Mammary epithelial cell (primary cell): ENCODE measurements at places on chromosomes 1 and 21. TPM values are rescaled to one million over a fixed set of nuclear protein-coding genes. Genes with fewer than 3 reads are reported as not detected.

GRCh38 chr1:68213843-68214242 lies 18.5 kb downstream of the WLS start:
- DNase-seq = peak; percentile 48

RASAL2 gene
- polyA plus RNA-seq = 34.0 TPM

TNFRSF1B gene
- polyA plus RNA-seq = 0.08 TPM

DNA sequence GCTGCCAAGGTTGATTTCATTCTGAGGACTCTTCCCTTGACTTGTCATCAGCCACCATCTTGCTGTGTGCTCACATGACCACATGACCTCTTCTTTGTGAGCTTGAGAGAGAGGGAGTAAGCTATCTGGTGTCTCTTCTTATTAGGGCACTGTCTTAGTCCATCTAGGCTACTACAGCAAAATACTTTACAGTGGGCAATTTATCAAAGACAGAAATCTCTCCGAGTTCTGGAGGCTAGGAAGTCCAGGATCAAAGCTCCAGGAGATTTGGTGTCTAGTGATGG lies 11.9 kb upstream of the RPS6KA1 start:
- no peak for DNase-seq

GRCh38 chr1:44354268-44354839 lies 703 bp downstream of the ERI3 start:
- DNase-seq = peak; percentile 19

GRCh38 chr1:67749844-67750690 lies 65.1 kb downstream of the GADD45A start:
- peak; percentile 98 for DNase-seq

DNA sequence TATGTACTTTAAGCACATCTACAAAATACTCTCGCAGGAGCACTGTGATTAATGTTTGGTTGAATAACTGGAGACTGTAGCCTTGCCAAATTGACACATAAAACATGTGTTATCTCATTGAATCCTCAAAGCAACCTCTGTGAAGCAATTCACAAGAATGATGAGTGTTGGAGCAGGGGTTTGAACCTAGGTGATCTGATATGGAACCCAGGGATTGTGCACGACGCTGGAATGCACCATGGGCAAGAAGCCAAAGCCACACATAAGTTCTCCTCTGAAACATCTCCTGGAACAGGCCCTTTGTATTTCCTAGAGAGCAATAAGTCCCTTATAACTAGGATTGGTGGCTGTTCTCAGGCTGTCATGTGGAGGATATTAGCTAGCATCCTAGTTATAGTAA lies 124.6 kb upstream of the IVNS1ABP start:
- peak; percentile 90 for DNase-seq

TMOD4 gene
- 0.23 TPM for polyA plus RNA-seq

FMOD gene
- not detected for polyA plus RNA-seq

PGLYRP4 gene
- 0.11 TPM for polyA plus RNA-seq

DNA sequence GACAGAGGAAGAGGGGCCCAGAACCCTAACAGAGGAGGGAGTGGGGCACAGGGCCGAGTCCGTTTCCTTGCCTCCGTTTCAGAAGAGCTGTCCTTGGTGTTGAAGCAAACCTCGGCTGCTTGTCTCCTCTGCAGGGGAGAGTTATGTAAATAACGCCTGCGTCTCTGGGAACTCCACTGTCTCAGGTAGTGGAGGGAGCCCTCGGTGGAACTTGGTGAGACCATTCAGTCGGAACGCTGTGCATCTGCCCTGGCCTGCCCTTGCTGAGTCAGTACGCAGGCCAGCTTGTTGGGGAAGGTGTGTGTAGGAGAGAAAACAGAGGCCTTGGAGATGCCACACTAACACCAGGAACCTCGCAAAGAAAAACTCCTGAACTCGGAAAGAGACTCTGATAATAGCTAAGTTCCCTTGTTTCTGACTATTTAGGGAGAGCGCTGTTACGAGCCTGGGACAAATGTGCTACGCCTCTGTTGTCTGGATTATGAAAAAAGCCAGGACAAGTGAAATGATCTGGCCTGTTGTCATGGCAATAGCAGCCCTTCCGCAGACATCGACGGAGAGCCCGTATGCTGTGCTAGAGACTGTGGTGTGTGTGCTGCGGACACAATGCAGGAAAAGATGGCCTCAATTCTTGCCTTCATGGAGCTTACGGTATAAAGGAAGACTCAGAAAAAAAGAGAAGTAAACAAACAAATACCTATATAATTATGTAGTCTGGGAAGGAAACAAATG lies 94.6 kb upstream of the AKT3 start:
- DNase-seq = peak; percentile 96

DNA sequence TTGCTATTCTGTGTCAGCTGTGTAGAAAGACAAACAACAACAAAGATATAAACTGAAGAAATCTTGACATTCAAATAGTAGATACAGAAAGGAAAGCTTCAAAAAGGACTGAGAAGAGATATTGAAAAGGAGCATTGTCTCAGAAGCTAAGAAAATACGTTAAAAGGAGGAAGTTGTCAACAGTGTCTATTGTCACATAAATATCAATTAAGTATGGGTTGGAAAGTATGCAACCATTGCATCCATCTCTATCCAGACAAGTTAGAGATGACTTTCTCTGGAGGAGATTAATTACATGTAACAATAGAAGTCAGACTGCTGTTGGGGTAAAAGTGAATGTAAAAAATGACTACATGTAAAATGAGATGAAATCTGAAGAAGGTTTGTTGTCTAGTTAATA lies 29.7 kb upstream of the BRINP3 start:
- no peak for DNase-seq

GRCh38 chr1:211331011-211331709 lies 4.5 kb downstream of the TRAF5 start:
- DNase-seq = peak; percentile 65

DNA sequence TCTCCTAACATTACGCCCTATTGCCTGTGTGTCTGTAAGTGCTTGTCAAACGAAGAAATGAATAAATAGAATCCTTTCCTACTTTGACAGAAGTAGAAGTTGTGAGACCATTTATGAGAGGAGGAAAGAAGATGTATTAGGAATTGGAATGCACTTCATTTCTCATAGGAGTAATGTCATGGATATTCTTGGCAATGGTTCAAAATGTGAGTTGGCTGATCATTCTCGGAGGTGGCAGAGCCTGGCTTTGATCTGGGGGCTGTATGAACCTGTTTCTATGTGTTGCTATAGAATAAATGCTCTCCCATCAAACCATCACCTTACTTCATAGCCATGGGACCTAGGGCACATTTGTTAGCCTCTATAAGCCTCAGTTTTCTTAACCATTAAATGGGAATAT lies 10.1 kb upstream of the SERBP1 start:
- DNase-seq = no peak

GRCh38 chr1:184048561-184049240 lies 2.8 kb upstream of the TSEN15 start:
- no peak for DNase-seq

- DNase-seq = no peak
Measured at GRCh38 chr1:173453982-173454381, 23.2 kb upstream of the PRDX6 start.

ANKRD35 gene
- polyA plus RNA-seq = 0.67 TPM

DNA sequence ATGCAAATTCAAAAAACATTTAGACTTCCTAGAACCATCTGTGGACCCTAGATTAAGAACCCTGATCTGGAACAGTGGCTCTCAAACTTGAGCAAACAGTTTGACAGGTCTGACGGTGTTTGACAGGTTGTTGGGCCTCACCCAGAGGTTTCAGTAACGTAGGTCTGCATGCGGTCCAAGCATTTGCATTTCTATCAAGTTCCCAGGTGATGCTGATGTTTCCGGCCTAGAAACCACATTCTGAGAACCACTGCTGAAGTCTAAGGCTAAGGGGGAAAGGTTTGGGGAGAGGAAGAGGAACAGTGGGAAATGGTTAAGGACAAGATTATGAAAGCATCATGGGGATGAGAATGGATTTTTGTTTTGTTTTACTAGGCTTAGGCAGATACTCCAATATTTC lies 48.6 kb downstream of the MDM4 start:
- DNase-seq = no peak

DNA sequence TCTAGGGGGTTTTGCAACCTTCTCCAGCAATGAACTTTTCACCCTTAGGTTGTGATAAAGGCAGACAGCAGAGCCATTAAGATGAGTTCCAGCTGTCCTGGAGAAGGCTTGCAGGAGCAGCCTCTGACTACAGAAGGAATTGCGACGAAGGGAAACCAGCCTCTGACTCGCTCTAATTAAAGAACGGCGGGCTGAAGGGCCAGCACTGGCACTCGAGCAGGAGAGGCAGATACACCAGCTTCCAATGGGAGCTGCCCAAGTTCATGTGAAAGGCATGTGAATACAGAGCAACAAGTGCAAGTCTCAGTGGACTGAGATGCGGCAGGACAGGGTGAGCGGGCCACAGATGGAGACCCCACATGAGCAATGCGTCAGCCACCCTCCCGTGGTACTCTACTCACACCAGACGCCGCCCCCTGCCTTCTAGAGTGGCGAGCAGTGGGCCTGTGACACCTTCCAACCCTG lies 15.7 kb downstream of the RCC2 start:
- DNase-seq = no peak

- no peak for DNase-seq
Measured at GRCh38 chr1:177007437-177008161, 156.9 kb downstream of the ASTN1 start.

DNA sequence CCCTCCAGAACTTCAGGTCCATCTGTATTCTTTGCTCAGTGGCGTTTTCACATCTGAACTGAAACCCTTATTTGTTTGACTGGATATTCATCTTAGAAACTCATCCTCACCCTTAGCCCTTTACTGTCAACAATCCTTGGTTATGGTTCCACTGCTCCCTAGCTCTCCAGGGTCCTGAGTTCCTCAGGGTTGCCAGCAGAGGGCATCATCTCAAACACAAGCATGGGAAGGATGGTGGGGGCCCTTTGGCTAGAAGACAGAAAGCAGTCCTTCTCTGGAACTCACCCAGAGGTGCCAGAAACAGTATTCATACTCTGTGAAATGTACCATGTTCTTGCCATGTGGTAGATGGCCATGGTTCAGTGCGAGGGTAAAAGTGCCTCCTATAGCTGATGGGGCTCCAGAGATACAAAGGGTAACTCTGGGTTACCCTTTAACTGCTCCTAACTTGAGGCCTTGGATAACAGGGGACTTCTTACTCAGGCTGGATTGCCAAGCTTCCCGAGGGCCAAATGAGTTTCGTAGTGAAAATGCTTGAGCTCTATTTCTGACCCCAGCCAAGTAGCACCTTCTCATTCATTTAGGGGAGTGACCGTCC lies 11.3 kb downstream of the NCSTN start:
- no peak for DNase-seq

TTC22 gene
- polyA plus RNA-seq = 7.0 TPM

- no peak for DNase-seq
Measured at GRCh38 chr21:37208056-37208721, 58.9 kb downstream of the VPS26C start.

DYNLT5 gene
- polyA plus RNA-seq = not detected

DNA sequence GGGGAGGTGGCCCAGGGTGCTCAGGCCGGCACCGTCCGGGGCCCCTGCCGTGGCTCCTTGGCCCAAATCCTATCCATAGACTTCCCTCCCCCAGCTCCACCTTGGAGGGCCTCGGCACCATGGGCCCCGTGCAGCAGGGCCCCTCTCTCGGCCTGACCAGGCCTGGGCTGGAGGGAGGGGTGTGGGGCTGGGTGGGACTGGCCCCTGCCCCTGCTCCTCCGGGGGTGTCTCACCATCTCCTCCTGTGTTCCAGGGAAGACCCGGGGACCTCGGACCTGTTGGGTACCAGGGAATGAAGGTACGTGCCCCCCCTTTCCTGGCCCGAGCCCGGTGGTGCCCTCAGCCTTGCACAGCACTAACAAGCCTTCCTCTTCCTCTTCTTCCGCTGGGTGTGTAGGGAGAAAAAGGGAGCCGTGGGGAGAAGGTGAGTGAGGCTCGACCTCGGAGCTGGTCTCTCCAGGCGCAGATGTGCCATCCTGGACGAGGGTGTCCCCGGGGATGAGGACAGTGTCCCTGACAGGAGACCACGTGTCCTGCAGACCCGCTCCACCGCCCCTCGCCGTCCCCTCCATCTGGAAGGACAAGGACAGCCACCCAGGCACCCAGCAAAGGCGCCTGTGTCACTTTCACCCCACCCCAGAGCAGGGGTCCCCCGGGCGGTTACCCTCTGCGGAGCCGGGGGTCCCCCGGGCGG lies 7.9 kb downstream of the COL6A1 start:
- no peak for DNase-seq

DNA sequence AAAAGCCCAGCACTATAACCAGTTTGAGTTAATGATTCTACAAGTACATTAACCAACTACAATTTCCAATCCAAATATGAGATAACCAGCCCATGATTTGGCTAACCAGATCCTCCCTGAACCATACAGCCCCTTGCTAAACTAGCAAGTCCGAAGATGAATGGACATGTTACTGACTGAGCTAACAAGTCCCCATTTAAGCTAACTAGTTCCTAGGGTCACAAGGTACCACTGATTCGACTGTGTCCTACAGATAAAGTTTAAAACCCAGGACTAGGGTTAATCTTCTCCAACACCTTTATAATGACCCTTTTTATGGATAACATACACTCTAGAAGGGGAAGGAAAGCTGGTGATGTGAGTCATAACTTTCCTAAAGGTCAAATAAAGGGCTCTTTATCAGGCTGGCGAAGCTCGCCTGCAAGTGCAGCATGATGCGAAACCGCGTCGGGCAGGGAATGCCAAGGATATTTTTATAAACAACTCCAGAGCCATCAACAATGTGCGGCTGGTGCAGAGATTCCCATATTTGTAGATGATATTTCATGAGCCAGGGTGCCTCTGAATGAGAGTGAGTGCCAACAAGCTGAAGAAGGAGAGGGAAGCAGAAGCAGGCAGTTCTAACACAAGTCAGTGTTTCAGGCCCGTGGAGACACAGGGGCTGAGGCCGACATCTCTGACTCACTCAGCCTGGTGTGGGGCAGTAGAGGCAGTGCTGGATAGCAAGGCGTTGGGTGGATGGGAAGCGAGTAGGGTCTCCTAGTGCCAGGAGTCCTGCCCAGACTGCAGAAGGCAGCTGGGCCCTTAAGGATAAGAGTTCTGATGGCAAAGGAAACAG lies 75.6 kb upstream of the ROR1 start:
- no peak for DNase-seq

SLAMF8 gene
- polyA plus RNA-seq = not detected

GRCh38 chr1:37858931-37859506 lies 373 bp downstream of the MTF1 start:
- DNase-seq = no peak

DCDC2B gene
- not detected for polyA plus RNA-seq
